Activated T-cell treated with anti-CD3 and anti-CD28 coated beads for 24 hours (primary cell): ENCODE measurements at places on chromosomes 1 and 21.

GRCh38 chr1:84206375-84206774, 62.3 kb downstream of the PRKACB start:
- DNase-seq = no peak

DNA sequence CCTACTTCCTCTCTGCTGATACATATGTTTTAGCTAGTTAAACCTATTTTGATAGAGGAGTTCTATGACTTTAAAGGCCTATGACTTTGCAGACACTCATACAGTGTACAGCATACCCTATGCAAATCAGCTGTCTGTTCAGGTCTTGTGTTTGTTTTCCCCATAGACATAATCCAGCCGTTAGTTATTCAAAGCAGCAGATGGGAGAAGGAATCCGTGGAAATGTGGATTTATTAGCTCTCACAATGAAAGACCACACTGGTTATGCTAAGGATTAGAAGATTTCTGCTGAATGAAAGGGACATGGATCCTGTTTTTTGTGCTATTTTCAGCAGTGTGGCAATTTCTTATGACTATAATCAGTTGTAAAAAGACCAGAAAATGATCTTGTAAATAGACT, 59.8 kb downstream of the MAST2 start:
- no peak for DNase-seq

- no peak for DNase-seq
Measured at GRCh38 chr1:240947438-240948224, 335.7 kb upstream of the GREM2 start.

DNA sequence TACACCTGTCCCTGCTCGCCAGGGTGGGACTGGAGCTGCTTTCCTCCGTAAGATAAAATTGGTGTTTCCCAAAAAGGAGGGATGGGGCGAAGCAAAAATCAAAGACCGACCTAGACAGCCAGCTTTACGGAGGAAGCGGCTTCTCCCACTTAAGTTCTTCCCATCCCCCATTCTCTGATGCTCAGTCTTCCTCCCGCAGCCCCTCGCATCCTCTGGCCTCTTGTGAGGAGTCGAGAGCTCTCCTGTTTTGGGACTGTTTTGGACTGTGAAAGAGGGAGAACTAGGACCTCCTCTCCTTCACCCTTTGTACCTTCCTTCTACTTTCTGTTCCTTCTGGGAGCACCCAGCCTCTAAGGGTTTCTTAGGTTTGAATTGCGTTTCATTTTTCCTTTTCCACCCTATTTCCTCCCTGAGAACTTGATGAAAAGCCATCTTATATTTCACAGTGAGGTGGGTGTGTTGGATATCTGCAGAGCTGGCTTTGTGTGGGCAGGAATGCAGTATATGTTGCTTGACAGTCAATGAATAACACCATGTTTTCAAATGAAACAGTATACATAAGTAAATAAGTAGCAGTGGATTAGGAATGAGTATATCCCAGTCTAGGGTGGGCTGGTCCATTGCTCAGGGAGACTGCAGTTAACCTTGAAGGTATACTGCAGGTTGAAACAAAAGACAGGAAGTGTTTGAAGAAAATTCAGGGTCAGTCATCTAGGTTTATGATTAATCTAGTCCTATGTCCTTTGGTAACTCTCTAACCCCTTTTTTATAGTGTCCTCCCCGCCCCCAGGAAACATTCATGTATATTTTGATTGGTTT, 848 bp downstream of the CTTNBP2NL start:
- DNase-seq = no peak

- DNase-seq = no peak
Measured at GRCh38 chr1:182335771-182336566, 55.6 kb downstream of the GLUL start.

- DNase-seq = no peak
Measured at GRCh38 chr1:62234688-62235087, 40.0 kb downstream of the L1TD1 start.

GRCh38 chr21:34878501-34878900, 170.6 kb downstream of the RUNX1 start:
- no peak for DNase-seq

- no peak for DNase-seq
Measured at GRCh38 chr1:160739098-160739511, at the start of gene SLAMF7. TSS of gene SLAMF7 (plus strand) at chr1:160739247. CDS start at chr1:160739302, 55 bp downstream.

DNA sequence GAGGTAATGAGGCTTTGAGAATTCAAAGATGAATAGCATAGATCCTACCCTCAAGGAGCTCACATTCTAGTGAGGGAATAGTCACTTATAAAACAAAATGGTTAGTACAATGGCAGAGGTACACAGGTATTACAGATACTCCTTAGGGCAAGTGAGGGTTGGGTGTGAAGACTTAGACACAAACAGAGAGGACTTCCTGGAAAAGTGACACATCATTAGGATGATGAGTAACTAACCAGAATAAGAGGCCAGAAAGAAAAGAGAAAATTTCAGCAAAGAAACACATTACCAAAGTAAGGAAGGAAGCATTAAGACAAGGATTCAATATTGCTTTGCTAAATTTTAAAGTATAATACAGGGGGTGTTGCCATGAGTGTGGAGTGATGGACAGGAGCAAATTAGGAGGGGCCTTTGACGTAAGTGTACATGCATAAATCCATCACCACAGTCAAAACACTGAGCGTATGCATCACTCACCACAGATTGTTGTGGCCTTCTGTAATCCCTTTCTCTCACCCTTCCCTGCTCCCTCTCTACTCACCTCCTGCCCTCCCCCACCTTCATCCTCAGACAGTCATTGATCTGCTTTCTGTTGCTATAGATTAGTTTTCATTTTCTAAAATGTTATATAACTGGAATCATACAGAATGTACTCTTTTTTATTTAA, 7.9 kb downstream of the CD53 start:
- DNase-seq = peak; percentile 41

DNA sequence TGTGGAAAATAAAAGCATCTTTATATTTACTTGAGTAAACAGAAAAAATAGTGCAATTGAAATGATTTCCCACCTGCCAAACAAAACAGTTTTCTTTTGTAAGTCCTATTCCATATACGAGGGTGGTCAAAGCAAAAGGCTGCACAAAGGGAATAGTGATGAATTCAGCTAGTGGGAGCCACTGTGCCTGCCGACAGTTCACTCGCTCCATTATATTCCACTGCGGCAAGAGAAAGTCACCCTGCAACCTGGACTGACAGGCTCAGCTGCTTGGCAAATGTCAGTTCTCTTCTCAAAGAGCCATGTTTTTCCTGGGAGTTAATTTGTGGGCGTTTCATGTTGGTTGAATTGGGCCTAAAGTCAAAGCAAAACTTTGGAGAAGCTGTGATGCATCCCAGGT, 145.4 kb downstream of the LMO4 start:
- DNase-seq = no peak

DNA sequence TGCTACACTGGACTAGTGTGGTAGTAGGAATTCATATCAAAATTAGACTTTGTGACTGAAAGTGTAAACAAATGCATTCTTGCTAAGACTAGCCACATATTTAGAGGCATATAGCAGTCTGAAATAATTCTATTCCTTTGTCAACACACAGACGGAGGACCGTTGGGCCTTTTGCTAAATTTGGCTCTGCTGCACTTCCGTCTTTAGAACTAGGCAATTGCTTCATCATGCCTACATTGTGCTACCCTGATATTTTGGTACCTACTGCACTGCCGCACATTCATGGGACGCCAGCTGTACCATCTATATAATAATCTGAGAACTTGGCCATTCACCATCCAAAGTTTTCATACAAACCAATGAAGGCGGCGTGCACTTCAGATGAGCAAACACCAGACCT, 346.8 kb downstream of the KIF26B start:
- DNase-seq = no peak

DNA sequence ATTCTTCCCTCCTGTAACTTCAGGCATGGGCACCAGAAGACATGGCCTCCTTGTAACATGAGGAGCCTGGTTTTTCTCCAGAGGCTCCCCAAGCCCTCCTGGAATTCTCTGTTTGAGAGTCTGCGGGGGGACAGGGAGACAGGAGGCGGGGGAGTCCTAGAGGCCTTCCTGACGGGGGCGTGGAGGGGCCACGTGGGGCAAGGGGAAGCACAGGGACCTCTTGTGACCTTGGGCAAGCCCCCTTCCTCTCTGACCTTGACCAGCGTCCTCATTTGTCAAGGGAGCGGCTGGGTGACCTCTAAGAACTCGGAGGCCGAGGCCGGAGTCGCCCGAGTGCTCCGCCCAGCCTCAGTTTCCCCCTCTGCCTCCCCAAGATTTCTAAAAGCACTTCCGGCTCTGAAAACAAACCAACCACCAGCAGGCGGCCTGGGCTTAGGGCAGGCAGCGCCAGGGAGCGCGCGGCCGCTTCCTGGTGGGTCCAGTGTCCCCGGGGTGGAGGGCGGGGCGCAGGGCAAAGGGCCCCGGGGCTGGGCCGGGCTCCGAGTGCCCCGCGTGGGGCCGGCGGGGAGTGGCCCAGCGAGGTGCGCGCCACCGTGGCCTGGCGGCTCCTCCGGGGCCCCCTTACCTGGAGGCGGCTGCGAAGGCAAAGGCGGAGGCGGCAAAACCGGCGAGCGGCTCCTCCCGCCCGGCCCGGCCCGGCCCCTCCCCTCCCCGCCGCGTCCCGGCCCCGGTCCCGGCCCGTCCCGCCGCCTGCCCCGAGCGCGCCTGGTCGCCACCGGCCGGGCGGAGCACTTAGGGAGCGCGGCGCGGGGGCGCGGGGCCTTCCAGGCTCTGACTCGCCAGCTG, at the start of gene TMCO4:
Gene TMCO4 (minus strand): TSS at position 687 of the 846 bp plus-strand sequence. CDS start 19,158 bp downstream, outside the sequence.
- DNase-seq = peak; percentile 36

- DNase-seq = no peak
Measured at GRCh38 chr1:185864331-185864730, 130.1 kb downstream of the HMCN1 start.

GRCh38 chr1:241636291-241636690, 3.9 kb downstream of the CHML start:
- DNase-seq = no peak

DNA sequence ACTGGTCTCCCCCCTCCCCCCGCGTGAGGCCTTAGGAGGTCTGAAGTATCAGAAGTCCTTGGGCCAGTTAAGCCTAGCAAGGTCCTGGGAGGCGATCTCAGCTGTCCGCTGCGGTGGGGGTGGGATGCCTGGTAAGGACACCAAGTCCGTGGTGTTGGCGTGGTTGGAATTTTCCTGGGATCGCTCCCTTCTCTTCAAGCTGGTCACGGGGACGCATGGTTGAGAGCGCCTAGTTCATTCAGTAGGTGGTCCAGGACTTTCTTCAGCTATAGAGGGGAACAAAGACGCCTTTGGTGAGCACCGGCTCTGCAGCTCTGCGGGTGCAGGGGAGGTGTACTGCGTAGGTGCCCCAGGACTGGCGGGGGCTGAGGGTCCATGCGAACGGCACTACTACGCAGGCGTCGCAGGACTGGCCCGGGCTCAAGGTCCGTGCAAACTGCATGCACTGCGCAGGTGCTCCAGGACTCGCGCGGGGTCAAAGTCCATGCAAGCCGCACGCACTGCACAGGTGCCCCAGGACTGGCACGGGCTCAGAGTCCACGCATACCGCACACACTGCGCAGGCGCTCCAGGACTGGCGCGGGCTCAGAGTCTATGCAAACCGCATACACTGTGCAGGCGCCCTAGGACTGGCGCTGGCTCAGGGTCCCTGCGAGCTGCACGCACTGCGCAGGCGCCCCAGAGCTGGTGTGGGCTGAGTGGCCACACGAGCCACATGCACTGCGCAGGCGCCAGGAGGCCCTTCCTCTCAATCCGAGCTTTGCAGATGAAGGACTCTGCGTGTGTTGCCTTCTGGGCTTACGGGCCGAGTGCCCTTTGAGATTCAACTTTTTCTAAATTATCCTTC, 36.6 kb upstream of the HMGN1 start:
- peak; percentile 64 for DNase-seq

GRCh38 chr1:21058035-21058793, 118.5 kb downstream of the EIF4G3 start:
- no peak for DNase-seq

GRCh38 chr21:39050841-39051587, 132.2 kb downstream of the PSMG1 start:
- DNase-seq = no peak

- DNase-seq = no peak
Measured at GRCh38 chr1:182875889-182876288, 36.7 kb downstream of the DHX9 start.

DNA sequence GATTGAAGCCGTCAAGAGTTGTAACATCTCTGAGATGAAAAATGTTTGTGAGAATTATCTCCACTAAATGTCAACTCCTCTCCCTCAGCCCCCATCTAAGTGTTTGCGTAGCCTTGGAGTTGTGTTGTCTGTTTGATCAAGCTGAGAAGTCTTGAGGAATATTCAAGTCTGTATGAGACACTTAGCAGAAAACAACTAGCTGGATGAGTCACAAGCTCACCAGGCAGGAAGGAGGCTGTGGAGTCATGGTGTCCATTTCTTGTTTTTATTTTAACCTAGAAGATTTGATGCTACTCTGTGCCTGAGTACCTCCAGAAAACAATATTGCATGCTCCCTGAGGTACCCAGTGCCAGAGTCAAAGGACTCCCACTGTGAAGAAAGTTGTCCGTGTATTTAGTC, 211.6 kb upstream of the PLXNA2 start:
- no peak for DNase-seq
